ENCODE measurements at places on chromosomes 2 and 18.

- DNase-seq: no peak
Measured at GRCh38 chr18:65768120-65768778, 17.4 kb downstream of the CDH7 start.

- no peak for DNase-seq
Measured at GRCh38 chr18:38961880-38962279, 1396.3 kb upstream of the CELF4 start.

DNA sequence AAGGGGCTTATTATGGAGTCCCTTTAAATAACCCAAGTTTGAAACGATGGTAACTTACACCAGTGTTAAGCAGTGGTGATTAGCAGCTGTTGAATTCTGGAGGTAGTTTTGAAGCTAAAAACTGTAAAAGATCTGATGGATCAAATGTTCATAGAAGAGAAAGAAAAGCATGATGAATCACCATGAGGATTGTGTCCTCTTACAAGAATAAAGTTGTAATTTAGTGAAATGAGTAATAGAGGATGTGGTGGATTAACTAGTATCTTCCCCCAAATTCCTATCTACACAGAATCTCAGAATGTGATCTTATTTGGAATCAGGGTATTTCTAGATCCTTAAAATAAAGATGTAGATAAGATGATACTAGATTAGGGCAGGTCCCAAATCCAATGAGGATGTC is 1138.2 kb upstream of the TMEFF2 start:
- DNase-seq: no peak

GRCh38 chr2:41899189-41899588 is 148.6 kb upstream of the PKDCC start:
- no peak for DNase-seq

GRCh38 chr2:119943058-119943457 is 69.8 kb upstream of the EPB41L5 start:
- DNase-seq: no peak

- DNase-seq: no peak
Measured at GRCh38 chr2:20137884-20138283, 86.5 kb upstream of the LAPTM4A start.

- no peak for DNase-seq
Measured at GRCh38 chr2:159129269-159129668, 157.2 kb downstream of the WDSUB1 start.

DNA sequence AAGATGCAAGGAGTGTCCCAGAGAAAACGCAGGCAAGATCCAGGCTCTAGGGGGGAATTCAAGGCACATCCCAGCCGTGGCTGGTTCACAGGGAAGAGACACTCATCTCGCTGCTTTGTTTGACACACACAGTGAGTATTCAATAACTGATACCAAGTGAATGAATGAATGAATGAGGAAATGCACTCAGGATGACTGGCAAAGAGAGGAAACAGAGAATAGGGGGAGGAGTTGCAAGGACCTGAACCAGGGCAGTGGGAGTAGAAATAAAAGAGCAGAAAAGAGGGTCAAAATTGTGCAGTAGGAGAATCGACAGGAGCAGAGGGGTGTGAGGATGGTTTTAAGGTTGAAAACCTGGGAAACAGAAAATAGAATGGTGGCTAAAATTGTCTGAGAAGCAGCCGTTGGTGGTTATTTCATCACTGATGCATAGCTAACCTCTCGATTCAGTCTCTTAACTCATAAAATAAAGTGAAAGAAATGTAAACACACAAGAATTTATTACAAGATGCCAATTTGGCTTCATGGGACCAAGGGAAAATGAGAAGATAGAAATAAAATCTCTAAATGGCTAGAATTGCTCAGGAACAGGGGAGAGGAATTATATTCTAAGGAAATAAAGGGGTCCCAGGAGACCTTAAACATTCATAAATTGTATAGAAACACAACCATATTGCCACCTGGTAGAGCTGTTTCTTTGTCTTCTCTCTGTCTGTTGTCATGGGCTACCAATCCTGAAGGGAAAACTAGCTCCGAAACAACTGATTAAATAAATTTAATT is 63.9 kb upstream of the PHLPP1 start:
- no peak for DNase-seq

DNA sequence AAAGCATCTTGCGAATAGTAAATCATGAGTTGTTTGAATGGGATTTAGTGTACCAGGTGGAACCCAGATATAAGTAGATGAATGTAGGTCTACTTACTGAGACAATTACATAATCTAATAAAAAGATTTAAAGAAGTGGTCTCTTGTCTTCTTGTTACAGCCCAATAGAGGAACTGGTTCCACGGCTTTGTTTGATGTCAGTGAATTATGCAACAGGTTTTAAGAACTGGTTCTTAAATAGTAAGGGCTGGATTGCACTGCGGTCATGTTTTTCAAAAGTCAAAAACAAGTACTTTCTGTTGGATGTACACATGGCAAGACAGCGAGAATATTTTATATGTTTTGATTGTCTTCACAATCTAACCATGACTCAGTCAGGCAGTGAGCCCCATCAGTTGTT is 15.4 kb upstream of the SLC9A2 start:
- no peak for DNase-seq

DNA sequence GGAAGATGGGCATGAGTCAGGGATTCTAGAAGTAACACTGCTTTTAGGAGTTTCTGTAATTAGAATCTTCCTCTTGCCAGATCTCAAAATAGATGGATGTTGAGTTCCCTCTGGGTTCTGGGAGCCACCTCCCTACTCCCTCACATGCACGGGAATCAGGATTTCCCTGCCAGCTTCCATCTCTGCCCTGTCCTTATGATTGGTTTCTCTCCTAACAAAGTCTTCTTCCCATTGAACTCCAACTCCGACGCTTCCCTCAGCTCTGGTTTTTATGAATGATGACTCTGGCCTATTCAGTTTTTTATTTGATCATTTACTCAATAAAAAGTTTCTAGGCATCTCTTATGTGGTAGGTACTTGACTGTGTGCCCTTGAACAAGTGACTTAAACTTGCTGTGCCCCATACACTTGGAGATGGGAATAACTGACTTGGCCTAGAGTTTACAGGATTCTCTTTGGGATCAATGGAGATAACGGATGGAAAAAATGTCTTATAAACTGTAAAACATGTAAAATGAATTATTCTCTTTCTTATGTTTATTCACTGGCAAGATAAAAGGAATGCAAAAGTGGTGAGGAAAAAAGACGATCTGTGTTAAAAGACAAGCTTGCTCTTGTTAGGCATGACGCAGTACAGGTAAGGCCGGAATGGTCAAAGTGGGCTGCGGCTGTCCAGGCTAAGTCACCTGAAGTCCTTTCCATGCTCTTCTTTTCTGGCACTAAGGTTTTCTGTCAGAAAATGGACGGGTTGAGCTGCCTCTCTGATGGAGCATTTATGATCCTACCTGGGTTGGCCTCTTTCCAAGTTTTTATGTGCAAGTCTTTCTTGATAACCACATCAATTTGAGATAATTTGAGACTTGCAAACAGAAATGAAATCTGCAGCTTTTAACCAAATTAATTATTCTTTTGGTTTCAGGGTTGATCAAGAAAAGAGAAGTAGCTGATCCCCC is 199.6 kb downstream of the MYCN start:
- DNase-seq: no peak

DNA sequence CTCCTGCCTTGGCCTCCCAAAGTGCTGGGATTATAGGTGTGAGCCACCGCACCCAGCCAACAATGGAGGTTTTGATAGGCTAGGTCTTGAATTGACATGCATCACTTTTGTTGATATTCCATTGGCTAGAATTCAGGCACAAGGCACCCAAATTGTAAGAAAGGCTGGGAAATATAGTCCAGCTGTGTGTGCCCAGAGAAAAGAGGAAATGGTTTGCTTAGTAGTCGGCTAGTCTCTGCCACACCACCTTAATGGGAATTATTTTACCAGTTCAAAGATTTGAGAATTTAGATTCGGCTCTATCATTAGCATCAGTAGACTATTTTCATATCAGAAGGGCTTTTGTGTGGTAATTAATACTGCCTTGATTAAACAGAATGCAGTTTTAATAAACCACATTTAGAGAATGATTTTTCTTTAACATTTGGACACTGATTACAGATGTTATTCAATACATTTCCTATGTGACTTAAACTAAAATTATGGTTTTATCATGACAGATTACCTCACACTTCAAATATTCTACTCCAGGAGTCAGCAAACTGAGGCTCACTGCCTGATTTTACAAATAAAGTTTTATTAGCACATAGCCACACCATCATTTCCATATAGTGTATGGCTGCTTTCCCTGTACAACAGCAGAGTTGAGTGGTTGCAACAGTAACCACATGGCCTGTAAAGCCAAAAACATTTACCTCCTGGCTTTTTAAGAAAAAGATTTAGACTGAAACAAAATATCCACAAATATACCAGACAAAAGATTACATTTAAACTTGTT is 27.4 kb downstream of the DBI start:
- DNase-seq: no peak

- no peak for DNase-seq
Measured at GRCh38 chr2:219401606-219402005, 13.9 kb upstream of the DNPEP start.

DNA sequence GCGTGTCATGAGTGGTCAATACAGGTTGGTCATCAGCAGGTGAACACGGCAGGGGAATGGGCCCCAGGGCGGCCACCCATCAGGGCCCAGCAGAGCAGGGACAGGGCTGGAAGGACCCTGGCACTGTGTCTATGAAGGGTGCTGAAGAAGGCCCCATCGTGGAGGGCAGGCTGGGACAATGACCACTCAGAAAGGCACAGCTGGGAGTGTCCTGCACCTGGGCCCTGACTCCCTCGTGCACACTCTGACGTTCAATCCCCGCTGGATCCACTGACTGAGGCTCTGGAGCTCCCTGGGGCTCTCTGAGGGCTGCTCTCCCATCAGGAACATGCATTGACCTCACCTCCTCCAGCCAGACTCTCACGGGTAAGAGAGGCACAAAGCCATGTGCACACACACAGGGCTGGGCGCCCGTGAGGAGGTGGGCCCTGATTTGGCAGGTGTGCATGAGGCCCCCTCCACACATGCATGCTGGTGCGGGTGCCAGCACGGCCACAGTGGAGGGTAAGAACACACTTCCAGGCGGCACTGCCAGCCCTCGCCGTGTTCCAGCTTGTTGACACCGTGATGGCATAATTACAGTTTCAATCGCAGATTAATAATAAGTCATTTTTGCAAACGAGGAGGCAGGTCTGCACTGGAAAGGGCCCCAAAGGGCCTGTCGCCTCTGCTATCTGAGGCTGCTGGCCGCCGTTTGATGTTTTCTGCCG is 58.5 kb downstream of the SMAD7 start:
- DNase-seq: no peak

DNA sequence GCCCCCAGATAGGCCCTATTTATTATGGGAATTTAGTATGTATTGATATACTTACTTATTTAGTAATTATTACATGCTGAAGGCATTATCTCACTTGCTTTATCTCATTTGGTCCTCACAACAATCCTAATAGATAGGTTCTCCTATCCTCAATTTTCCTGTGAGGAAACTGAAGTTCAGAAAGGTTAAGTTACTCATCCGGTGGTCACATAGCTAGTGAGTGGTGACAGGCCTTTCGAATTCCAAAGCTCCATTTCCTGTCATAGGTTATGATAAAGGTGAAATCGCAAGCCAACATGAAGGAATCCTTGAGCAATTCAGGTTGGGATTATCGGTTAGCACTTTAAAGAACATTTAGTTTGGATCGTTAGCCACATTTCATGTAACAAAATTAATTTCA is 33.3 kb downstream of the NAB1 start:
- no peak for DNase-seq

GRCh38 chr2:47313141-47313691 is 89.7 kb upstream of the MSH2 start:
- no peak for DNase-seq

- no peak for DNase-seq
Measured at GRCh38 chr18:26545335-26546123, 2.8 kb downstream of the KCTD1 start.

DNA sequence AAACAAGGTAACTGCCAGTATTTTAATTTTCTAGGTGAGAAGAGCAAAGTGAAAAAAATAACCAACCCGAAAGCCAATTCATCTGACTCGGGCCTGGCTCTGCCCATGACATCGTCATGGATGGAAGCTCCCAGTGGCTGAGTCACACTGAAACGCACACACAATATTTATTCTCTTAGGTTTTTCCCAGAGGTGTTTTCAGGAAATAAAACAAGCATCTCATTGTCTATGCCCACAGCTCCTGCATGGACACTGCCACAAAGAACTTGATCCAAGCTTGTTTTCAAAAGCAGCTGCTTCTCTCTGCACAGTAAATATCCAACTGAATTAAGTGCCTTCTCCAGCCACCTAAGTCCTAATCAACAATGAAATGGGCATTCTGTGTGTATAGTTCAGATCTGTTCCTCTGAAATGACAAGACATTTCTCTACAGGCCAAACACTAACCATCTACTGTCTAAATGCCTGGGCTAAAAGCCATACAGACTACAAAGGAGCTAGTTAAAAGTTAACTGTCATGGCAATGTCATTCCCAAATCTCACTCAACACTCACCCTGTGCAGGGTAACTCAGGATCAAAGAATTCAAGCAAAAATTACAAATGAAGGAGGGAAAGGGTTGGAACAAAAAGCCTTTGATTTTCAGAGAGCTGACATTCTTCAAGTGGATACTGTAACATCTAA is 62.9 kb downstream of the RPL31 start:
- no peak for DNase-seq

DNA sequence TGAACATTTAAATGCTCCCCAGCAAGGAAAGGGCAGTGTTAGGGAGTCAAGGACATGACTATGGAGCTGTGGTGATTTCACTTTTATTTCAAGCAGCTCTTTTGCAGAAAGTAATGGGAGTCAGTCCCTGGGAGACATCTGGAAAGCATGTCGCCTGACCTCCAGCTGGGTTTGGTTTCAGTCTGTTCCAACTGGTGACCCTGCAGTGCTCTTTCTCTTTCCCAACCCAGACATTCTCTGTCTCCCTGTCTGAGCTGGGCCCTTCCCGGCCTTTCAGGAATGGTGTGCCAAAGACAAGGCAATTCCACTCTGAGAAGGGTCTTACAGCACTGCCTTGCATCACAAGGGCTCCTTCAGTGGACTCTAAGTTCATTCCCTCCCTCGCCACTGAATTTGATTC is 323.2 kb downstream of the OSR1 start:
- DNase-seq: no peak

DNA sequence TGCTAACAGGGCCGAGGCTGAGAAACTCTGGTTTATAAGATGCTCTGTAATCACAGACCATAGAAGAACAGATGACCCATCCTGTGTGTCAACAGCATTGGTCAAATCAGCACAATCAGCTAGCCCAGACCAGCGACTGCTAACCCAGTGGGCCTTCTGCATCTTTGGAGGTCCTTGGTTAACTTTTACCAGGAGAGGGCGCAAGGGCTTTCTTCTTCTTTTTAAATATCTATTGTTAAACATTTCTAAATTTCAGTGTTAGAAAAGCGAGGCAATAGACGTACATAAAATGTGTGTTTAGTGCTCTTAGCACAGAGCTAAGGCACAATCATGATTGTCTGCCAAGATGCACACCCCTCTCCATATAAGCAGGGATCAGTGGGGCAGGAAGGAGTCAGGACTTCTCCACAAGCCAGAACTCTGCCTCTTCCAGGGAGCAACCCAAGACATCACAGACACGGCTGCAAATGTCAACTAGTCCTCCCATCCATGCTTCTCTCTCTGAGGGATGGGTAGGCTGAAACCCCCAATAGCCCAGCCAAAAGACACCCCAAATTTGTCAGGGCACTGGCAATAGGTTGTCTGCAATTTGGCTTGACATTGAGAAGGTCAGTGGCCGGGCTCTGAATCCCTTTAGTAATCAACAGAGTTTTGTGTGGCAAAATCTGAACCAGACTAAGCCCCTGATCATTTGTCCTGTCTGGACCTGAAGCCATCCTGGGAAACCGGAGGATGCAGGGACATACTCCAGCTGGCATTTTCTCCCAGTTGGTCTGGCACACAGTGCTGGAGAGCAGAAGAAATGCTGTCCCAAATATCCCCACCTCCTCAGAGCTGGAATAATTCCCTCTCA is 188.2 kb downstream of the BCL2 start:
- no peak for DNase-seq

Measured in GM12891 (cell line).